CD8-positive, alpha-beta memory T cell (primary cell): ENCODE measurements at places on chromosomes 13 and 19.

GRCh38 chr13:111403266-111403665, 82.8 kb downstream of the TEX29 start:
- DNase-seq = no peak

DNA sequence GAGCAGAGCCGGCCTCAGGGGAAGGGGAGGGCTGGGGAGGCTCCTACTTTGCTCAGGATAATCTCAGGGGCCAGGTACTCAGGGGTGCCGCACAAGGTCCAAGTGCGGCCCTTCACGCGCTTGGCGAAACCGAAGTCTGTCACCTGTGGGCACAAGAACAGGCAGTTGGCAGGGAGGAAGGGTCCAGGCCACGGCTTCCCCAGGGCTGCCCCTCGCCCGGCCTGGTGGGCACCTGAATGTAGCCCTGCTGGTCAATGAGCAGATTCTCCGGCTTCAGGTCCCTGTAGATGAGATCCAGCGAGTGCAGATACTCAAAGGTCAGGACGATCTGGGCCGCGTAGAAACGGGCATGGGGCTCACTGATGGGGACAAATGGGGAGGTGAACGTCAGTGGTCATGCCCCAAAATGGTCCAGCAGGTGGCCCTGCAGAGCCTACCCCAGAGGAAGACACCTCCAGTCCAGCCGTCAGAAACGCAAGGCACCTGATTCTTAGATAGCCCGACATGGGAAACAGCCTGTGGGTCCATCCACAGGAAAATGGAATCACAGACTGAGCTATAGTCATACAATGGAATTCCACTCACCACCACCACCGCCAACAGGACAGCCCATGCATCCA, 7.1 kb upstream of the SAMD1 start:
- DNase-seq = no peak

- no peak for DNase-seq
Measured at GRCh38 chr13:99279637-99280036, 21.5 kb upstream of the GPR18 start.

DNA sequence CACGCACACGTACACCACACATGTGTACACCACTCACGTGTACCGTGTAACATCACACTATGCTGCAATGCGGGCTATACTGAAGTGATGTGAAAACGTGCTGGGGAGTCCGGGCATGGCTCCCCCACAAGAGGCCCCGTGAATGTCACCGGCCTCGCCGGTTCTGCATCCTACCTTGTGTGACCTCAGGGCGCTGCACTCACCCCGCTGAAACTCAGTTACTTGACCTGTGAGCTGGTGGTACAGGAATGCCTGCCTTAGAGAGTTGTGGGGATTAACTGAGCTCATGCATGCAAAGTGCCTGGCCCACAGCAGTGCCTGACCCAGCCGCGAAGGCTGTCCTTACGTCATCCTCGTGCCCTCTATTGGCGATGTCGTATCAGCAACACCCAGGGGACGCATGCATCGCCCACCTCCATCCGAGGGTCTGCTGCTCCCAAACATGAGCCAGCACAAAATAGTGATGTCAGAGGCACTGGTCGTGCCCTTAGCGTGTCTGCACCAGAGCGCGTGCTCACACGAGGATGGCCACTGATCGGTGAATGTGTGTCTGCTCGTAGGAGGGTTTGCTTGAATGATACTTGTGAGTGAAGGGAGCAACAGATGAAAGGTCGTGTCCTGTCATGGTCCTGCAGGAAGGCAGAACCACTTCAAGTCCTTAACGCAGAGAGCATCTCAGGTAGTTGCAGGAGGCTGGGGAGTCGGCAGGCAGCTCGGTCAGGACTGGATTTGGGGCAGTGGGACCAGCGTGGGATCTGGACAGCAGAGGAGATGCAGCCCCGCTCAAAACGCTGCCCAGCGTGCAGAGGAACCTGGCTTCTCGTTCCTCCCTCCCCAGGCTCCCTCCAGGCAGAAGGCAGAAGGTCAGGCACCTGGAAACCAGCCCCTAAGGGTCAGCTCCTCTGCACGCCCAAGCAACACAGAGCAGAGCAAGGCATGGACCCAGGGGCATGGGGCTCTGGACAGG, 126.2 kb upstream of the SPACA7 start:
- no peak for DNase-seq

DNA sequence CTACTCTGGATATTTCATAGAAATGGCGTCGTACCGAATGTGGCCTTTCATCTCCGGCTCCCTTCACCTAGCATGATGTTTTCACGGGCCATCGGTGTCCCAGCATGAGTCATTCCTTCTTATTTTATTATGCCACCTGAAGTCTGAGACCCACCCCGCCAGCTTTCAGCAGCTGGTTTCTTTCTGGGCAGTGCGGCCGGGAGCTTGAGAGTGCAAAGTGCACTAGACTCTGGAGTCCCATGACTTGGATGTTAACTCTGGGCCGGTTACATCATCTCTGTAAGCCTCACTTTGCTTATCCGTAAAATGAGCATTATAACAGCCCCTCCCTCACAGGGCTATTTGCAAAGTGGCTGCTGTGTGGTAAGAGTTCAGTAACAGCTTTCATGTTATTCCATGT, 5.8 kb upstream of the KMT5C start:
- no peak for DNase-seq

DNA sequence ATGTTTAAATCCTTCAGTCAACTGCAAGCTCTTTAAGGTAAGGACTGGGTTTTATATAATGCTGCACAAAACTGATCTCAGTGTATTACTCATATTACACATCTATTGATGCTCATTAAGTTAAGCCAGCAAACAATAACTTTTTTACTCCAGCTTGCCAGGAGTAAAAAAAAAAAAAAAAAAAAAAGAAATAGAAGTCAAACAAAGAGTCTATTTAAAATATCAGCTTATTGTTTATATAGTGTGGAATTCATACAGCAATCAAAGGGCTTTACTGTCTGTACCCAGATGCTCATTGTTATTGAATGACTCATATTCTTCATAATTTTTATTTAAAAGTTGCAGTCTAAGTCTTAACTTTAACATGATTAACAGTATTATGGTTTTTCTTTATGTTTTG, 21.8 kb upstream of the KBTBD7 start:
- no peak for DNase-seq

- no peak for DNase-seq
Measured at GRCh38 chr13:50129081-50129705, 113.9 kb downstream of the KCNRG start.

- no peak for DNase-seq
Measured at GRCh38 chr19:40702337-40703012, 12.0 kb upstream of the NUMBL start.

- DNase-seq = no peak
Measured at GRCh38 chr13:46378411-46378810, 8.6 kb downstream of the RUBCNL start.

DNA sequence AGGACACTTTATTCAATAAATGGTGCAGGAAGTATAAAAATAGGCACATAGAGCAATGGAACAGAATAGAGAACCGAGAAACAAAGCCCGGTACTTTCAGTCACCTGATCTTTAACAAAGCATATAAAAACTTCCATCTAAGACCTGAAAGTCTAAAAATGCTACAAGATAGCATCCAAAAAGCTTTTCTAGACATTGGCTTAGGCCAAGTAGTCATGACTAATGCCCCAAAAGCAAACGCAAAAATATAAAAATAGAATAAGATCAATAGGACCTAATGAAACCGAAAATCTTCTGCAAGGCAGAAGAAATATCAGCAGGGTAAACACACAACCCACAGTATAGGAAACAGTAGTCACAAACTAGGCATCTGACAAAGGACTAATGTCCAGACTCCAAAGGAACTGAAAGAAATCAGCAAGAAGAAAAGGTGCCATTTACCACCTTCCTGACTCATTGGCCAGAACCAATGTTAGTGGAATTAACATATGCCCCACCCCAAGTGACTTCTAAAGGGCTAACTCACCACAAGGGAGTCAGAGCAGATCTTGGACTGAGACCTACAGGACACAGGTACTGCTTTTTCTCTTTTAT, 40.8 kb upstream of the CEACAM21 start:
- DNase-seq = no peak

DNA sequence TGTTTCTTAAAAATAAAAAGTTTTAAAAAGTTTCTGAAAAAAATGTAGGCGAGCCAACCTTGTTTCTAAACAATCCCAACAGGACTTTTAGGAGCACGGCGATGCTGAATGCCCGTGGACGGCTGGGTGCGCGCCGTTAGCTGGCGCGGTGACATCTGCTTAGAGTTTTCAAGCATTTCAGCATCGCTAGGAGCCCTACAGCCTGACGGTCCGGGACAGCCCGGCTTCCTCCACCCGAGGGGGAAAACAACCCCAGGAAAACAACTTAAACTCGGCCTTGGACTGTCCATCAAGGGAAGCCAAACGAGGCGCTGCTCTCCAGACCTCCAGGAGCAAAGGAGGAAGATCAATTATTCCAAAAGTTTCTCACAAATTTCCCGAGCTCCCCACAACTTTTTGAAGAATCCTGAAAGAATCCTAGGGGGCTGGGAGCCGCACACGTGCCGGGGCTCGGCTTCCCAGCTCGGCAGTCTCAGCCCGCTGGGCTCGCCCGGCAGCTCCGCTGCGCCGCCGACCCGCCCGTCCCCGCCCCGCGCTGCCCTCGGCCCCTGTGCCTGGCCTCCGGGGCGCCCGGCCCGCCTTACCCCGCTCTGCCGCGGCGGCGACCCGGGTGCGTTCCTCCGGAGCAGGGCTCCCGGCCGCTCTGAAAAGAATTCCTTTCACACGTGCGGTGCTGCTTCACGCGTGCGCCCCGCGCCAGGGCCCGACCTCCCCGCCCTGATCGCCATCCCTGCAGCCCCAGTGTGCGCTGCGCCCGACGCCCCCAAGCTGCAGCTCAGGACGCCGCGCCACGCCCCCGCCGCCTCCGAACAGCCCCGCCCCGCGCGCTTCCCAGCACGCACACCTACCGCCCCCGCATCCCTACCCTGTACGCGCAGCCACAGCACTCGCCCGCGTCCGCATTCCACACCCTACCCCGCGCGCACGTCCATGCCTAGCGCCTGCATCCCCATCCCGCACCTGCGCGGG, at the start of gene GJA3:
Gene GJA3, minus strand, starts transcription at position 747 of the 969 bp plus-strand sequence. CDS start 17,764 bp downstream, outside the sequence.
- DNase-seq = peak; percentile 36

GRCh38 chr13:22700246-22700887, 480.4 kb upstream of the SGCG start:
- DNase-seq = no peak

DNA sequence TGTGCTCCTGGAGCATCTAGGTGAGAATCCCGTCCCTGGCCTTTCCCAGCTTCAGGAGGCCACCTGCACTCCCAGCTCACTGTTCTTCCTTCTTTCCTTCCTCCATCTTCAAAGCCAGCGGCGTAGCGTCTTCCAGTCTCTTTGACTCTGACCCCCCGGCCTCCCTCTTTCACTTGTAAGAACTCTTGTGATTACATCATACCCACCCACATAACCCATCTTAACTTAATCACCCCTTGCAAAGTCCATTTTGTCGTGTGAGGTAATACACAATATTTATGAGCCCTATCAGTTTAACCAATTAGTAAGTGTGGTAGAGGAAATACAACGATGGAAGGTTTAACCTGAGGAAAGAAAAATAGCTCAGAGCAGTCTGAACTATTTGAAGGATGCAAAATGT, 4.6 kb upstream of the CDC16 start:
- no peak for DNase-seq

DNA sequence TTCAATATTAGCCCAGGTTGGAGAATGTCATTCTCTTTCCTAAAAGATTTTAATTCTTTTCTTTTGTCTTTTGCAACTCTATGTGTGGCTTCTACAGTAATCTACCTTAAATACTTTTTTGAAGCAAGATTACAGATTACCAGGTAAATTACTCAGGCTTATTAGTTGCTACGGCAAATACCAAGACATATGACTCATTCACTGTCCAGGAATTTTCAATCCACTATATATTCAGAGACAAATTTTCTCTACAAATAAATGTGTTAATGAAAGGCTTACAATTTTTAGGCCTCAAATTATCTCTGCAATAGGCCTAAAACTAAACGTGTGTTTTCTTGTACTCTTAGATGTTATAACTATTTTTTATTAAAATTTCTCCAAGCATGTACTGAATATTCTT, 631.3 kb downstream of the DIAPH3 start:
- no peak for DNase-seq

DNA sequence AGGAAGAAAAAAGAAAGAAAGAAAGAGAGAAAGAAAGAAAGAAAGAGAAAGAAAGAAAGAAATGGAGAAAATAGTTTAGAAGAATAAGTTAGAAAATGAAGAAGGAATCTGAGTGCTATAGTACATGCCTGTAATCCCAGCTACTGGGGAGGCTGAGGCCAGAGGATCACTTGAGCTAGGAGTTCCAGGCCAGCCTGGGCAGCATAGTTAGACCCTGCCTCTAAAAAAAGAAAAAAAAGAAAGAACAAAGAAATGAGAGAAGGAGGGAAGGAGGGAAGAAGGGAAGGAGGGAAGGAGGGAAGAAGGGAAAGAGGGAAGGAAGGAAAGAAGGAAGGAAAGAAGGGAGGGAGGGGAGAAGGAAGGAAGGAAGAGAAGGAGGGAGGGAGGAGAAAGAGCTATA, 1339.8 kb downstream of the OLFM4 start:
- DNase-seq = no peak

DNA sequence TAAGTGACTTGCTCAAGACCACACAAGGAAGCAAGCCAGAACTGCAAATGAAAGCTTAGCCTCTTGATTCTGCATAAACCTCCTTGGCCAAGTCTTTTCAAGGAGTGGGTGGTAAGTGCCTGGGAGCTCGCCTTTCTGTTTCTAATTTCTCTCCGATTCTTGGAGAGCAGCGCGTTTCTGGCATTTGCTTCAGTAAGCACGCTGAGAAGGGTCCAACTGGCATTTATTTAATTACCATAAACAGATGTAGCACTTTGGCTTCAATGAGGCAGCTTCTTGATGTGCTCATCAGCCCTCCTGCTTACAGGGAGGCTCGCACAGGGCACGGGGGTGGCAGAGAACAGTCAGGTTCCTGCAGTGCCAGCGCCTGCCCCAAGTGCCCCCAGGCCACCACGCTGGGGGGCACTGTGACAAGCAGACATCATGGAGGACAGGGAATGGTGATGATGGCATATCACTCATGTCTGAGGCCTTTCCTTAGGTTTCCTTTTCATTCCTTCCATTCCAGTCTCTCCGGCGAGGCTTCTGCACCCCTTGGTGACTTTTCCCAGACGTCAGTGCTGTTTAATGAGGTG, 13.3 kb downstream of the SIAH3 start:
- no peak for DNase-seq

DNA sequence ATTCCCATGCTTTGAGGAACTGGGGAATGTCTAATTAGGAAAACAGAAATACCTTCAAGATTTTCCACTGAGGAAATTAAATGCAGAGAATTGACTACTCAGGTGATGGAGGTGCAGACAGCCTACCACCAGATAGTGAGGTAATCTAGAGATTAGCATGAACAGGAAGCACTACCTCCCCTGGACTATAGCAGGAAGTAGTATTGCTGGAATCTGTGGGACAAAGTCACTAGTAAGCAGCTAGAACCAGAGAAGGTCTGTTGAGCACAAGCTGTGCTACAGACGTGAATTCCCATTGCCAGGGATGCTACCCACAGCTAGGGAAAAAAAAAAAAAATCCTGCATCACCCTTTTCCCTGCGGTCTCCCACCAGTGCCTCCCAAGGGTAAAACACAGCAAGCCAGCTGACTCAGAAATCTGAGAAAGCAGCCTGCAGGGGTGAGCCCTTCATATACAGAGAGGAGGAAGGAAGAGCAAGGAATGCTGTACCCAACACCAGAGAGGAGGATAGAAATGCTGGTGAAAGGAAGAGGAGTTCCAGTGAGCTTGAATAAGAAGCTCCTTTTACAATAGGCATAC, 10.2 kb downstream of the ENOX1 start:
- DNase-seq = no peak
